Dermis blood vessel endothelial cell (primary cell): ENCODE measurements at places on chromosomes 7 and 10. TPM values are rescaled to one million over a fixed set of nuclear protein-coding genes. Genes with fewer than 3 reads are reported as not detected.

Gene ABCC2
- 0.79 and 1.5 TPM in 2 replicates for total RNA-seq

Gene MEOX2
- total RNA-seq: 46.5 and 53.9 TPM in 2 replicates

Gene LGI1
- total RNA-seq: not detected in 2 replicates

Gene OPN1SW
- total RNA-seq: not detected in 2 replicates

Gene SLC16A12
- total RNA-seq: 0.14 and 0.34 TPM in 2 replicates

Gene EN2
- not detected in 2 replicates for total RNA-seq

Gene COL28A1
- total RNA-seq: 0.17 TPM in 1 of 2 replicates, not detected in the other

Gene ODAD2
- total RNA-seq: 0.85 and 3.8 TPM in 2 replicates

Gene SEMA3D
- 3.0 and 20.4 TPM in 2 replicates for total RNA-seq

Gene ITGA8
- 0.23 and 0.34 TPM in 2 replicates for total RNA-seq

Gene ASB4
- not detected in 2 replicates for total RNA-seq

Gene SSMEM1
- total RNA-seq: not detected in 2 replicates

Gene CCDC3
- 0.28 and 1.4 TPM in 2 replicates for total RNA-seq

Gene MKI67
- total RNA-seq: 7.3 and 49.0 TPM in 2 replicates

Gene C10orf90
- not detected in 2 replicates for total RNA-seq

Gene ADCY1
- 0.17 and 0.93 TPM in 2 replicates for total RNA-seq

Gene ANKRD1
- 441 and 829 TPM in 2 replicates for total RNA-seq

Gene NKX1-2
- not detected in 2 replicates for total RNA-seq

Gene COMTD1
- 15.9 and 23.0 TPM in 2 replicates for total RNA-seq

Gene AGR2
- 0.51 TPM in 1 of 2 replicates, not detected in the other for total RNA-seq

Gene VENTX
- total RNA-seq: not detected in 2 replicates

Gene IMPDH1
- 59.6 and 107 TPM in 2 replicates for total RNA-seq

Gene ACBD5
- total RNA-seq: 25.0 and 25.5 TPM in 2 replicates

Gene POR
- total RNA-seq: 87.0 and 102 TPM in 2 replicates

Gene KLF14
- total RNA-seq: under 0.01 TPM in 1 of 2 replicates, not detected in the other

Gene SFTPD
- not detected in 2 replicates for total RNA-seq

Gene SLC26A5
- 0.85 and 0.93 TPM in 2 replicates for total RNA-seq

Gene CTAGE4
- total RNA-seq: 0.17 TPM in 1 of 2 replicates, not detected in the other

Gene OR9A2
- total RNA-seq: not detected in 2 replicates

Gene C10orf67
- total RNA-seq: not detected in 2 replicates

Gene AKR1D1
- not detected in 2 replicates for total RNA-seq

Gene H2BK1
- not detected in 2 replicates for total RNA-seq

Gene CABCOCO1
- total RNA-seq: not detected in 2 replicates

Gene CPXM2
- total RNA-seq: 0.51 and 1.0 TPM in 2 replicates

Gene NODAL
- total RNA-seq: not detected in 2 replicates

Gene PLAU
- total RNA-seq: 13.4 and 13.8 TPM in 2 replicates

Gene ATP6V0A4
- 0.05 TPM in 1 of 2 replicates, not detected in the other for total RNA-seq
